ENCODE measurements at places on chromosomes 6 and 20.

DNA sequence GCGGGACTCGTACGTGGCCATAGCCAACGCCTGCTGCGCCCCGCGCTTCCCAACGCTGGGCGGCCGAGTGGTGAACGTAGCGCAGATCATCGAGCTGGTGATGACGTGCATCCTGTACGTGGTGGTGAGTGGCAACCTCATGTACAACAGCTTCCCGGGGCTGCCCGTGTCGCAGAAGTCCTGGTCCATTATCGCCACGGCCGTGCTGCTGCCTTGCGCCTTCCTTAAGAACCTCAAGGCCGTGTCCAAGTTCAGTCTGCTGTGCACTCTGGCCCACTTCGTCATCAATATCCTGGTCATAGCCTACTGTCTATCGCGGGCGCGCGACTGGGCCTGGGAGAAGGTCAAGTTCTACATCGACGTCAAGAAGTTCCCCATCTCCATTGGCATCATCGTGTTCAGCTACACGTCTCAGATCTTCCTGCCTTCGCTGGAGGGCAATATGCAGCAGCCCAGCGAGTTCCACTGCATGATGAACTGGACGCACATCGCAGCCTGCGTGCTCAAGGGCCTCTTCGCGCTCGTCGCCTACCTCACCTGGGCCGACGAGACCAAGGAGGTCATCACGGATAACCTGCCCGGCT is 3.4 kb downstream of the SLC32A1 start:
- DNase-seq: no peak

DNA sequence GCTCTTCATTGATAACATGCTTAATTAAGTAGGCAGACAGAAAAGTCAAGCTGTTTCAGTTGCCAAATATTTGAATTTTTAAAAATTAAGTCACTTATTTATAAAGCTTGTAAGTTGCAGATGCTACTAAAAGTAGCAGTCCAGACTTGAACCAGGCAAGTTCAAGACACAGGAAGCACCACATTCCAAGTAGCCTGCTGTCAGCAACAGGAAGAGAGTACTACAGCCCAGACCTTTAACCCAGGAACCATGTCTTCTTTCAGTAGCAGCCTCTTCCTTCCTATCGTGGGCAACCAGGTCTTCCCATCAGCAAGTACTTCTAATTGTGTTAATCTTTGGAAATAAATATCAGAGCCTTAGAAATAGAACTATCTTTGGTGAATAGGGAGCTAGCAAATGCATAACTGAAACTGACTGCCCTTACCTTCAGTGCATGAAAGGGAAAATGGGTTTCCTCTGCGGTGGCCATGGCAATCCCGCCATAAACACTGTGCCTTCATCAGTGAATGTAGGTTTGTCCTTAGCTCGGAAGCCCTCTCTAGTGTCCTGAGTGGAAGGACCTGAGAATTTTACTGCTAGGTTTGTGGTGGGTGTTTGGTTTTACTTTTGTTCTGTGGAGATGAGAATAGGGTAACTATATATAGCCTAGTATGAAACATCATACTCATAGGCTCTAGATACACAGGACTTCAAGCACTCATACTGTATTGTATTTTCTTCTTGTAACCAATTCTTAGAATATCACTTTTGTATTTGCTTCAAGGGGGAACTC is 95.6 kb downstream of the SYCP2 start:
- no peak for DNase-seq

DNA sequence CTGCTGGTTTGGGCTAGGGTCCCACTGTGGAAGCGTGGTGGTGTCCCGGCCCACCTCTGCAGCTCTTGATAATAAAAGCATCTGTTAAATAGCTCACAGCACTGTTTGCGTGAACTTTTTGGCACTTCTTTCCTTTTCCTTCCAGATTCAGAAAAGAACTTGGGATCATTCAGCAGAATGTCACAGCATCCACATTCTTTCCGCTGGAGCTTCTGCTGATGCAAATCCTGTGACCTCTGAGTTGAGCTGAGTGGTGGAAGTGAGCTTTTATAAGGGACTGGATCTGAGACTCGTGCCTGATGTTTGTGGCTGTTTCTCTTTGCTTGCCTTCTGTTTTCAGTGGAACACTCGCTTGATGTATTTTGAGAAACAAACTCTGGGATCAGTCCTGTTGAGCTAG is 3.9 kb downstream of the OSBPL2 start:
- no peak for DNase-seq

DNA sequence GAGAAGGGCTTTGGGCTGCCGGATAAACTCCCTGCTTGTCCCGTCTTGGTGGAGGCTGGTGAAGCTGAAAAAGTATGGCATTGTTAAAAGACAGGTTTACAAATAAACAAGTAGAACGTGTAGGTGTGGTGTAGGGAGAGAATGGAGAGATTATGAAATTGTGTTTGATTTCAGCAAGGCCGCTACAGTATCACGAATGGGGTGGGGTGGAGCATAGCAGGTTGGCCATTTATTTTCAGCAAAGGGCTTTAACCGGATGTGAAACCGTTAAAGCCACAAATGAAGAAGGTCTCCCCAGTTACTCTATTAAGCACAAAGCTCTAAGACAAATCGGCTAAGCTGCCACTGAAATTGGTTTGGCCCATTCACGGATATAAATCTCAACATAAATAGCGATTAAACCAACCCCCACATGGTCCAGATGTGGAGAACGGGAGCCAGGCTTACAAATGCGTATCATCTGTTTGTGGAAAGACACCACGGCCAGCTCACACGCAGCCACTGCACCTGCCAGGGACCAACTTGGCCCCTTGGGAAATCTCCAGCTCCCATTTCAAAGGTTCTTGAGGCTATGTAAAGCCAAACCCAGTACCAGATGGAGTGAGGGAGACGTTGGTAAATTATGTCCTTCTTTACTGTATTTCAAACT is 94.0 kb downstream of the ZMYND8 start:
- no peak for DNase-seq

DNA sequence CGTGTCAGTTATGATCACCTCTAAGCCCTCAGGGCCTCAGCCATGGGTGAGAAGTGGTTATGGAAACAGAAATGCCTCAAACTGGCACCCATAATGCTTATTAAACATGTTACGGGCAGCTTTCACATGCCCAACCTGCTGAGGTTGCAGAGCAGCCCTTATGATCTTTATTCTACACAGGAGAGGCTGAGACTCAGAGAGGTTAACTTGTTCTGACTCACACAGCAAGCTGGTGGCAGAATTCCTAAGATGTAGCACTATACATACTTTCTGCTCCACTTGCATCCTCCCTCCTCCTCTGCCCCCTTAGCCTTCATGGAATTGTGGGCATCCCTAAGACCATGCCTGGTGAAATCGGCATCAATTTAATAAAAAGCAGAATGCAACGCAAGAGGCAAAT is 34.7 kb upstream of the IGF2R start:
- peak; percentile 27 for DNase-seq

DNA sequence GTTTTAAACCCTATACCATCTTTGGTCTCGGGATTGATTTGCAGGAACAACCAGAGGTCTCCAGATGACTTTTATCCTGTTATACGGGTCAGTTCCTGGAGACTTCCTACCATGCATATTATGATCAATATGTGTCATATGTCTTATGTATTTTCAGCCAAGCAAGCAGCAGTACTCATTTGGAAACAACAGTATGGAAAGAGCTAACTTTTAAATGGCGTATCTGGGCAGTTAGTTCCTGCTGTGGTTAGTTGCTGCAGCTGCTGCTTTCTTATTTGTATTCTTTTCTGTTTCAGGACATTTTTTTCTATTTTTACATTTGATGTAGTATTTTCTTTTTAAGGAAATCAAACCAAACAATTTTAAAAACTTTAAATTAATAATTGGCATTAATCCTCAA is 207.5 kb downstream of the MANEA start:
- no peak for DNase-seq

GRCh38 chr6:4853782-4854511 is 77.7 kb downstream of the CDYL start:
- DNase-seq: peak; percentile 20

DNA sequence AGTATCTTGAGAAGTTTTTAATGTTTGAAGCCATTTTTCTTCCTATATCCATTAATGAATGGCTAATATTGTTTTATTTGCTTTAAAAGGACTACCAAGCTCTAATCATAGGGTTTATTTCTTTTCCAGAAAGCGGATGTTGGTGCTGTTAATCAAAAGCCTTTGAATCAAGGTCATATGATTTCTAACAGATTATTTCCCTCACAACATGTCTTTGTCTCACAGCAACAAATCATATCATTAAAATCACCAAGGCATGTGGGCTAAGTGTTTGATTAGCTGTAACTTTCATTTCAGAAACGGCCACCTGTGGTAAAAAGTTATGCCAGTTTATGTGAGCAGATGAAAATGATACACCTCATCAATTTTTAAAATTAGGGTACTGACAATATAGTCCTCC is 21.7 kb downstream of the TRAF3IP2 start:
- DNase-seq: no peak

GRCh38 chr6:1479601-1480221 is 90.3 kb downstream of the FOXF2 start:
- DNase-seq: no peak

GRCh38 chr6:56521454-56521853 is 121.2 kb downstream of the DST start:
- DNase-seq: no peak

DNA sequence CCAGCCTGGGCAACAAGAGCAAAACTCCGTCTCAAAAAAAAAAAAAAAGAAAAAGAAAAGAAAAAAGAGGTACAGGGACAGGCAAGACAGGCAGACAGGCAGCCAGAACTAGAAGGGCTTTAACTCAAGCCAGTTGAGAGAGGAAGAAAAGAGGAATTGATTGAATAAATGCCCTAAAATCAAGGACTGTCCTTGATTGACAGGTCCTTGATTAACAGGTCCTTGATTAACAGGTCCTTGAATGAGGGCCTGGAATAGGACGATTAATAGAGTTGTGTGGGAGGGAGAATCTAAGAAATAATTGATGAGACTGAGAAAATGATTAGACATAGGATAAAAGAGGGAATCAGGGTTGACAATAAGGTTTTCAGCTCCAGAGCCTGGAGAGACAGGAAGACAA is 36.1 kb downstream of the ZC2HC1B start:
- DNase-seq: no peak

DNA sequence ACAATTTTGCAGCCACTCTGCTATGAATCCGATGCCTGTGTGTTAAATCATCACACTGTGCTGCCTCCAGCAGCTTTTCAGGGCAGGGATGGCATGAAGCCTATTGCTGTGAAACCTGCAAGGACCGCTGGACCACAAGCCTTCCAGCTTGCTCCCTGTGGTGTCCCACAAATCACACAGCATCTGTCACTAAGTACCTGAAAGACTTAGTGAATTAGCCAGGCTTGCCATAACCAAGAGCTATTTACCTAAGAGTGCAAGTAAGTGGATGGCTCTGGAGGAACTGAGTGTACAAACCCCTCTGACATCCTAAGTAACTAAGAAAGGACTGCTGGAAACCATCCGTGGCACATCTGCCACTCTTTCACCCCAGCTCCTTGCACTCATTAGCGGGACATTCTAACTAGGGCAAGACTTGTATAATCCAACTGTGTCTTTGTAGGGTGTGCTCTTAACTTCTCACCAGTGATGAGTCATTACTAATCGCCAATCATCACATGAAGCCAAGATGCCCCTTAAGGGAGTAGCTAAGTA is 34.7 kb downstream of the FOXQ1 start:
- DNase-seq: no peak

- no peak for DNase-seq
Measured at GRCh38 chr6:45690846-45691245, 313.1 kb upstream of the SUPT3H start.

GRCh38 chr6:1695546-1696462 is 86.1 kb downstream of the FOXC1 start:
- DNase-seq: no peak

All from astrocyte (in vitro differentiated cells and primary cell).